ENCODE measurements at places on chromosomes 6 and 20.

DNA sequence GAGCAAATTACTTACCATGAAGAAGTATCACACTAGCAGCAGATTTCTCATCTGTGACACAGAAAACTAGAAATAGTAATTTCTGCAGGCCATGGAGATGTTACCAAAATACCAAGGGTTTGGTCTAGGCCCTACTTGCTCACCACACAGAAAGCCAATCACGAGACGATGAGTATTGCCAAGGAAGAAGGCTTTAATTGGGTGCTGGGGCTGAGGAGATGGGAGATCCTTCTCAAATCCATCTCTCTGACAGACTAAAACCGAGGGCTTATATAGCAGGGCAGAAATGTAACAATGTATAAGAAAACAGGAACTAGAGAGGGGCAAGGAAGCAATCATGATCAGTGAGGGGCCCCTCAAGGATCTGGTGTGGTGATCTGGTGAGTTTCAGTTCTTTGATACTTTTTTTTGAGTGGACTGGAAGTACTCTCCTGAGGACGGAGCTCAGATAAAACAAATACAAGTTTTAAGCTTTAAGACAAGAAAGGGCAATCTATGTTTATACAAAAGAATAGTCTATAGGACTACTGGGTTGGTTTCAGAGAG is 40.9 kb downstream of the RNF182 start:
- no peak for DNase-seq

DNA sequence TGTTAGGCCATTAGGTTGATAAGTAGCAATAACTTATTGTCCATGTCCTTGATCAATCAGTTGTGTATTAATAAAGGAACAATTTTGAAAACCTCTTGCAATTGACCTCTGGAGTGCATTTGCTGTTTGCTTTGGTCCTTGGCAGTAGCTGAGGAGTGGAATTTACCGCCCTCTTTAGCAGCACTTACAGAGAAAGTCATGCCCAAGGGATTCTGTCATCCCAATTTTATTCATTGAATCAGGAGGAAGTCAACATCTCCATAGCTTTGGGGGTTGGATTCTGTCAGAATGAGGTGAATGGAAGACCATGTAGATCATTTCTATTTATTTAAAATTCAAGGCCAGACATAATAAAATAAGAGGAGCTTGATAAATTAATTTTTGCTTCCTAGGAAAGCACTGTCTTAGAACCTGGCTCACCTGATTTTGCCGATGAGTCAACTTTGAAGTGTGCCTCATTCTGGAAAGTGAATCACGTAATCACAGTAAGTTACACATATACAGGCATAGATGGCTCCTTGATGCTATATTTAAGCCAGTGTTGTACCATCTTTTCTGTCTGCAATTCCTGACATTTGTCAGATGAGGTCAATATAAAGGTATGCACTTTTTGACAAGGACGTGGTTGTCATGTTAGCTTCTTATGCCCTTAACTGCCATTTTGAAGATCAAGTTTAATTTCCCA is 128.7 kb upstream of the MLIP start:
- DNase-seq: no peak

DNA sequence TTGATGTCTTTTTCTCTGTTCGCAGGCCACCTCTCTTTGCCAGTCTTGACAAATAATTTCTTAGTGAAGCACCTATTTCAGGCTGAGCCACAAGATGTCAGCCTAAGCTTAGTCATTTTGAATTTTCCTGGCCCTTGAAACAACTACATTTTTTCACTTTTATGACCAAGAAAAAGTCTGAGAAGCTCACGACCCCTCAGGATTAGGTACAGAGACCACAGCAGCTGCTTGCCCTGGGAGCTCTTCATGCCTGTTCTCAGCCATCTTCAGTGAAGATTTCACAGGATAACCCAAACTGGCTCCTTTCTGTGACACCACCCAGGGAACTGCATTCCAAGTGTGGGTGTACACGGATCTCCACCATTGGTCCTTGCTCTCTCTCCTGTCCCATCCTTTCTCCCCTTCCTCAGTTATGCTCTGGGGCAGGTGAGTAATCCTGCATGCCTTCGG is 38.4 kb upstream of the SPTLC3 start:
- no peak for DNase-seq

GRCh38 chr6:104896914-104897313 is 37.2 kb upstream of the HACE1 start:
- DNase-seq: no peak

GRCh38 chr6:1381481-1382330 is 7.7 kb upstream of the FOXF2 start:
- DNase-seq: peak; percentile 57

GRCh38 chr6:154380741-154381140 is 24.1 kb upstream of the IPCEF1 start:
- no peak for DNase-seq

GRCh38 chr6:72865467-72865866 is 243.6 kb downstream of the KCNQ5 start:
- no peak for DNase-seq

DNA sequence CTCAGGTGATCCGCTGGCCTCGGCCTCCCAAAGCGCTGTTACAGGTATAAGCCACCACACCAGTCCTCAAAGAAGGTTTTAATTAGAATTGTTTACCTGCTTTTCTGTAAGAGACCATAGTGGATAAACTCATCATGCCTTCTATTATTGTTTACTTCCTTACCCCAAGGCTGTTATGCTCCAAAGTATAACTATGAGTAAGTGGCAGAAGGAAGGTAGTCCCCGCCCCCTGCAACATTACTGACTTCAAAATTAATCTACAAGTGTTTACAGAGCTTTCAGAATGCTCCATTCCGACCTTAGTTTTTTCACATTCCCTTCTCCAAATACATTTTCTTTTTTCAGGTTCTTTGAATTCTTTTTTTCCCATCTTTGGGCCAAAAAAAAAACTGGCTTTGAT is 480.5 kb upstream of the NOX3 start:
- DNase-seq: no peak

DNA sequence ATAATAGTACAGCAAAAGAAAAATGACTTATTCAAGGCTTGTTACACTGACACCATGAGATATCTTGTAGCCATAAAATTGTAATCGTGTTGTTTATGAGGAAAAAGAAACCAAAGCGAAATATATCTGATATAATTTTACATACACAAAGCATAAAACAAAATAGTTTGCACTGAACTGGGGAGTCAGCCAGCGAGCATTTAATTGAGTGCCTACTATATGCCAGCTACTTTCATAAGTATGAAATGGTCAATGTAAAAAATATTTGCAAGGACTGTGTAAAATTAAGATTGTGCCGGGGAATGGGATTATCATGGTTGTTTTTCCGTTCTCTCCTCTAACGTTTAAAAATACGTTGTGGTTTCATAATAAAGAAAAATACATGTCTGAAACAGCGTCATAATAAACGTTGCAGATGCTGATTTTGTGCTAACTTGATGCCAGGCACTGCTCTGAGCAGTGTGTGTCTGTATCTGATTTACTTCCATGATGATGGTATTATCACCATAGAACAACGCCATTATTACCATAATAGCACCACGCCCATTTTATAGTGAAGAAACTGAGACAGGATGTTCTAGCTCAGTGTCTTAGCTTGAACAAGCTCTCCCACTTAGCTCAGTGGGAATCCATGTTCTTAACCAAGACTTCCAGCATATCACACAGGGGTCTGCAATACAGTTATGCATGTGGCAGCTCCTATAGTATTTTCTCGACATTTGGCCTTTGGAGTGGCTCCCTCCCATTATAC is 144.6 kb downstream of the BCAS1 start:
- no peak for DNase-seq

GRCh38 chr6:109242925-109243324 is 139.3 kb downstream of the CD164 start:
- no peak for DNase-seq

GRCh38 chr6:139944976-139945375 is 570.5 kb upstream of the CITED2 start:
- no peak for DNase-seq

- DNase-seq: no peak
Observed at GRCh38 chr6:80605165-80605989, 498.9 kb downstream of the BCKDHB start.

DNA sequence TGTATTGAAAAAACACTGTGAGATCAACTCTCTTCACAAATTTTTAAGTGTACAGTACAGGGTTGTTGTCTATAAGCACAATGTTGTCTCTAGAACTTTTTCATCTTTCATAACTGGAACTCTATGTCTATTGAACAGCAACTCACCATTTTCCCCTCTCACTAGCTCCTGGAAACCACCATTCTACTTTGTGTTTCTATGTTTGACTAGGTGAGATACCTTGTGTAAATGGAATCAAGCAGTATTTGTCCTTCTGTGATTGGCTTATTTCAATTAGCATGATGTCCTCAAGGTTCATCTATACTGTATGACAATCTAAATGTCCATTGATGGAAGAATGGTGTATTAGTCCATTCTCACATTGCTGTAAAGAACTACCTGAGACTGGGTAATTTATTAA is 210.1 kb upstream of the FUT9 start:
- DNase-seq: no peak

DNA sequence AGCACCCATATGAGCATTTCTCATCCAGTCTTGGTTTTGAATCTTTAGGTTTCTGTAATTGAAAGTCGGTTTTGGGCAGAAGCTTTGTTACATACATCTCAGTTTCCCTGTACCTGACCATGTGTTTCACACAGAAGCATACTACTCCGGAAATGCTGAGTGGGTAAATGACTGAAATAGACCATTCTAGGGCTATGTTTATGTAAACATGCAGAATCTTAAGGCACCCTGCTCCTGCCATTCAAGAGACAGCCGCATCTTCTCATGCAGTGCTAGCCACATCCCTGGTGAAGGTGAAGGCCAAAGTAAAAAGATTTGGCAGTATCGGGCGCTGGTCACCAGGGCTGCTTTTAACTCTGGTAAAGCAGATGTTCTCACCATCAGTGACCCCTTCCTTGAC is 171.3 kb downstream of the ISM1 start:
- DNase-seq: no peak

GRCh38 chr6:21438237-21438985 is 155.1 kb upstream of the SOX4 start:
- DNase-seq: no peak

DNA sequence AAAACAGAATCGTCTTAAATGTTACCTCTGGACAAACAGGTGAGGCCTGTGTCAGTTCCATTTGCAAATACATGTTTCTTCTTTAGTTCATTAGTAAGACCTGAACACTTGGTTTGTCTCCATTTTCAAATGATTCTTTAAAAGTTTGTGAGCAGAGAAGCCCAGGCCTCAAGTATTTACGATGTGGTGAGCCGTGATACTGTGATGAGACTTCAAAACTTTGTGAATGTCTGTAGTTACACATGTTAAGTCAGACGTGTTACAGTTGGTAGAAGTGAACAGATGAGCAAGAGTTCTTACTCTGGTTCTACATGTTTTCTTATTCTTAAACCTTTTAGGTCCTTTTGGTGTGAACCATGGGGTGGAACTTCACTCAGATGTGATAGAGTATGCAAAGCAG is 8.5 kb downstream of the PCMTD2 start:
- DNase-seq: no peak

DNA sequence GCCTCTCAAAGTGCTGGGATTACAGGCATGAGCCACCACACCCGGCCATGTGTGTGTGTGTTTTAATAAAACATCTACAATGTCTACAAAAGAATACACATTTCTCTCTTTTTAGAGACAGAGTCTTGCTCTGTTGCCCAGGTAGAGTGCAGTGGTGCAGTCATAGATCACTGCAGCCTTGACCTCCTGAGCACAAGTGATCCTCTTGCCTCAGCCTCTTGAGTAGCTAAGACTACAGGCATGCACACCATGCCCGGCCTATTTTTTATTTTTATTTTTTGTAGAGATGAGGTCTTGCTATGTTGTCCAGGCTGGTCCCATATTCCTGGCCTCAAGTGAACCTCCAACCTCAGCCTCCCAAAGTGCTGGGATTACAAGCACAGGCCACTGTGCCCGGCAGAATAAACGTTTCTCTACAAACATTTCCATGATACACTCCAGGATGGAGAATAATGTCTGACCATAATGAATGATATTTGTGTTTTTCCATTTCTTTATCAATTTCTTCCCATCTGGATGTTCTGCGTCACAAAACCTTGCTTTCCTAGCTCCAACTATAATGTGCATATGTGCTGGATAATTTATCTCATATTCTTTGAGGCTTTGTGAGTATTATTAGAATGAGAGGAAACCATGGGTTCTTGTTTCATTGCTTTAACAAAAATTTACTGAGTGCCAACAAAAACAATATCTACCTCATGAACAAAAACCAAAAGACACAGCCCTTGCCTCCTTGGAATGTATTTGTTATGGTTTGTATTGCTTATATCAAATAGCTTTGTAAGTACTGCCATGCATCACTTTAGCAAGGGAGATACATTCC is 28.6 kb upstream of the CCN2 start:
- no peak for DNase-seq

DNA sequence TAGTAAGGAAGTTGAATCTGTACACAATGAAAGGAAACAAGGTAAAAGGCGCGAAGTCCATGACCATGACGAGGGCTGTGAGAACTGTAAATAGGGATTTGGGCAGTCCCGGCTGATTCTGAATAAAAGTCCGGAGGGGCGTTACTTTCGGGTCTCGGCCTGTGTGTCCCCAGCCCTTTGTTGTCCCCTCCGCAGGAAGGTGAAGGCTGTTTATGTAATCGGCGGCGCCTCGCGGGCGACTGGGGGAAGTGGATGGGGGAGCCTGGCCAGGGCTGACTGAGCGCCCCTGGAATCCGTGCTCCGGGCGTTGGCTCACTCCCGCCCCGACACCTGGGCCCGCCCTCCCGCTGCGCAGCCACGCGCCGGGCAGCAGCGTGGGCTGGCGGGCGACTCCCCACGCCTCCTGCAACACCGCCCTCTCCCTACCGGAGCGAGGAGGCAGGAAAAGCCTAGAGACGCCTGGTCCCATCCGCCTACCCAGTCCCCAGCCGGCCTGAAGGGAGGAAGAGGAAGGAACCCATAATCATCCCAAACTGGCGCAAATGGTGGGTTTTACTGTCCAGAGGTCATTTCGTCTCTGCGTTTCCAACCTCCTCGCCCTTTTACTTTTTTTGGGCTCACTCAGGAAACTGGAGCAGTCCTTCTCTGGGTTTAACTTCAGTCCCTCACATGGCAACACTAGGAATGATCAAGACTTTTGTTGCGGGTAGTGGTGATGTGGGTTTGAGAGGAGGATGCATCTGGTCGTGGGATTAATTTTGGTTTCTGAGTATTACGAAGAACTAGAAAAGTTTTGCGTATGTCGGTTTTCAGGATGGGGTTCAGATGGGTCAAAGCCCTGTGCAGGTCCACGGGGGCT is 12.1 kb downstream of the TRIM31 start:
- no peak for DNase-seq

- DNase-seq: no peak
Observed at GRCh38 chr6:3616565-3617176, 134.8 kb downstream of the PXDC1 start.
